Ureter (tissue), 1 donor: ENCODE measurements at places on chromosomes 1 and 21.

GRCh38 chr1:62285440-62285839 lies 33.8 kb downstream of the KANK4 start:
- no peak for DNase-seq

GRCh38 chr1:68198752-68199151 lies 33.6 kb downstream of the WLS start:
- DNase-seq, result no peak

DNA sequence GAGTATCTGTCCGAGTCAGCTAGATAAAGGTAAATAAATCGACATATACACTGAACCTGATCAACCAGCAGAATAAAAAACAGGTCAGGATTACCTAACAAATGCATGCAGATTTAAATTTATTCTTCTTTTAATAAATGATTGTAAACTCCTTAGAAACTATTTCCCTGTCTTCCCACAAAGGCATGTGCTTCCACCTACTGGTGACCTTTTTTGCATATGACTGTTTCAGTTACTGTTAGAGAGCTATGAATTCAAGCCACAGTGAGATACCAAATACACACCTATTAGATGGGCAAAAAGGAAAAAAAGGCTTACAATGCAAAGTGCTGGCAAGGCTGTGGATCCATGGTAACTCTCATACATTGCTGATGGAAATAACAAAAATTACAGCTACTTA lies 957.4 kb upstream of the NCAM2 start:
- no peak for DNase-seq

- peak; percentile 85 for DNase-seq
These were observed 9.6 kb downstream of the PROK1 start for GRCh38 chr1:110460253-110461220.

- DNase-seq, result peak; percentile 7
These were observed 15.7 kb upstream of the PKP1 start for GRCh38 chr1:201267481-201268229.

- no peak for DNase-seq
These were observed 21.0 kb downstream of the MMEL1 start for GRCh38 chr1:2611621-2612437.

DNA sequence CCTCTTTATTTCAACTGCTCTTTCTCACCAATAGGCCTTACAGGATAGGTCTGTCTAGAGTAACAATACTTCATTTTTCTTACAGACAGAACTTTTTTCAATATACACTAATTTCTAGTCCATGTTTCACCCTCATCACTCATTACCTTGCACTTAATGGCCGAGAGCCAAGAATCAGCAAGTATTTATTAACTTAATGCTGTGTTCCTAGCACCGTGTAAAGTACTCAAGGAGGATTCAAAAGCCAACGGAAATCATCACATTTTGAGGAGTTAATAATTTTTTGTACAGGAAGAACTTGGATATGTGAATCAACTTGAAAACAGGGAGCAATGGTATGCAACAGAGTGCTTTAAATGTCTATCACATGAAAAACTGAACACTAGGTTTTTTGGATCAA lies 102.0 kb downstream of the PTPN14 start:
- DNase-seq, result no peak

GRCh38 chr1:11453742-11454491 lies 25.0 kb upstream of the DISP3 start:
- no peak for DNase-seq

- no peak for DNase-seq
These were observed 19.3 kb downstream of the TEX38 start for GRCh38 chr1:46690931-46691421.

DNA sequence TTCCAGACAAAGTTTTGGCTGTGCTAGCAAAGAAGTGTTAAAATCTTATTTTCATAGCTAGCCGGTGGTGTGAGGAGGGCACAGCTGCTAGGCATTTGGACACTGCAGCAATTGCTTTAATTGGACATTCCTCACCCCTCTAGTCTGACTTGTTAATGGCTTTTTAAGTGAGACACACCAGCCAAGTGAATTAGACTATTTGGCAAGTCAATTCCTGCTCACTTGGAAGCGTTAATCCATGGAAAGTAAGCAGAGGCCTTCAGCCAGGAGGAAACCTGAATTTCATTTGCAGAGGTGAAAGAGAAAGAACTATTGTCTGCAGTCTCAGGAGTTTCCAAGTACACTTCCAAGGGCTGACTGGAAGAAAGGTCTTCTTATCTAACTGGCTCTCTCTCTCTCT lies 175.7 kb downstream of the ST6GALNAC3 start:
- no peak for DNase-seq

- DNase-seq, result peak; percentile 78
These were observed 34.1 kb upstream of the BTG2 start for GRCh38 chr1:203271018-203271743.

- no peak for DNase-seq
These were observed 12.9 kb upstream of the LELP1 start for GRCh38 chr1:153190373-153190772.

GRCh38 chr21:36419996-36420395 lies 34.8 kb downstream of the CHAF1B start:
- peak; percentile 85 for DNase-seq

DNA sequence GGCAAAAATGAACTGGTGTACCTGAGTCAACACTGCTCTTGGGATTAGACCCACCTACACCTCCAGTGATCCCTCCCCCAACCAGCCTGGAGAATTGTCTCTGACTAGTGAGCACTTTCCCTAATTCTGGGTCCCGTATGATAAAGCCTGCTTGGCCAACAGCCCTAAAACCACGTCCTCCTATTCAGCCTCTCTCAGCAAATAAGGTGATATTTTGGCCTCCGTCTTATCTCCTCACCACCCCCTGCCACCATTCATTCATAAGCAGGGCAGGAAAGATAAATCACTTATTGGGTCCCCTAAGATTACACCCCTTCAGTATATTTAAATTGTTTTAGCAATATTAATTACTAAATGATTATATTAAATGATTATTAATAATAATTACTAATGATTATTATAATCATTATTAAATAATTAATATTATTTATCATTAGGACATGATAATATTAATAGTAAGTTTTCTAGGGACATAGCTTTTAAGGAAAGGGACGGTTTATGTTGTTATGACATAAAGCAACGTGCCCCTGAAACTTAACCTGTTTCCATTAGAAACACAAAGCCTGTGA lies 108.0 kb downstream of the DUSP10 start:
- no peak for DNase-seq

DNA sequence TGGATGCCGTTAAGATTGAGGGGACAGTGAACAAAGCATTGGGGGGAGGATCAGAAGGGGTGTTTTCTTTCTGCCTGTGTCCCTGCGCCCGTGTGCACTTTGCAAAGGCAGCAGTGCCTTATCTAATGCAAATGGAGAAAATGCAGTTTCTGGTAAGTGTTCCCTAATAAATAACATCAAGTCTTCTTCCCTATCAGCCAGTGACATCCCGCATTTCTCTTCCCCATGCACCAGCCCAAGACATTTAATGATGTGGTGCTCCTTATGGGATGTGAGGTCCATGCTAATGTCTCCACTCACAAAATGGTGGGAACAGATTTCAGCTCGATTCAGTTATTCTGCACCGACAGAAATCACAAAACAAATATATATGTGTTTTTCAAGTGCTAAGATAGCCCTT lies 111.8 kb downstream of the PBX1 start:
- no peak for DNase-seq

DNA sequence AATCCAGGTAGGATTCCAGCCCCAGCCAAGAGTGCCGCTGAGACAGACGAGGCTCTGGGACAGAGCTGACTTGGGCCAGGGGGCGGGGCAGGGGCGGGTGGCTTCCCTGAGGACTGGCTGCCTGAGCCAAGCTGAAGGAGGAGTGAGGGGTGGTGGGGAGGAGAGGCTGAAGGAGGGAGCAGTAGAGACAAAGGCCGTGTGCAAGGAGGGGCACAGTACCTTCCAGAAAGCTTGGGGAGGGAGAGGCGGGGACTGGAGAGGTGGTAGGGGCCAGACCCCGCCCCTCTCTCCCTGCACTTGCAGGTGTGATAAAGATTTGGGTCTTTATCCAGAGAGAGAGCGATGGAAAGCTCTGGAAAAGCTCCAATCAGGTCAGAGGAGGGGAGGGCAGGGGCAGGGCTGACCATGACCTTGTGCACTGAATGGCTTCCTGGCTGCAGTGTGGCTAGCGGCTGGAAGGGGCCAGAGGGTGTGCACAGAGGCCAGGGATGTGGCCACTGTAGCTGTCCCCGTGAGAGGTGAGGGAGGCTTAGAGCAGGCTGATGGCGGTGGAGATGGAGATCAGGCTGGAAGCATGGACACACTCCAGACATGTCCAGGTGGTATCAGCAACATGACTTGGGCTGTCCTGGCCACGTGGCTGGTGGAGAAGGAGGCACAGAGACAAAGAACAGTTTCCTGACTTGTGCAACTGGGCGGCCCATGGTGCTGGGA lies 6.7 kb upstream of the EPHA8 start:
- DNase-seq, result no peak

DNA sequence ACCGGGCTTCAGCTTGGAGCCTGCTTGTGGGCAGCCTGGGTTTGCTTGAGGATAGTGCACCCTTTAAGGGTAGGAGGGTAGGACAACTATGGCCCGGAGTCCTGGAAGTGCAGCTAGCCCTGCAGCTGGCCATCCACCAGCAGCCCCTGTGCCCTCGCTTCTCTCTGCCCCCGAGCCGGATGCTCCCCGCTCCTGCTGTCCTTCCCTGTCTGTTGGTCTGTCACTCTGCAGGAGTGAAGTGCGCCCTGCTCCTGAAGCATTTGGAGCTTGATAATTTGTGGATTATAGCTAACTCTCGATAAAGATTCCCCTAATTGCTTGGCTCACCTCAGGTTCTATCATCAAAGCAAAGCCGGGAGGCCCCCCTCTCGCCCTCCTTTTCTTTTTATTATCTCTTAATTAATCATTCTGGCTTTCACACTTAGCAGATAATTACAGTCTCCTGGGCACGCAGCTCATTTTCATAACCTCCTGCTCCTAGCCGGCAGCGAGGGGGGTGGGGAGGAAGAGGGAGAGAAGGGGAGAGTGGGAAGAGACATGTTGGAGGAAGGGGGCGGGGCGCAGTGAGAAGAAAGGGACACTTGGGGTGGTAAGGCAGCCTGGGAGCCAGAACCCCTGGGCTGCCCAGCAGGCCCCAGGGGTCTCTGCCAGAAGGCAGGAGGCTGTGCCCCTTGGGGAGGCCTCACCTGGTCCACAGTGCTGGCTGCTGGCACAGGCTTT lies 14.4 kb downstream of the KIRREL1 start:
- no peak for DNase-seq

- DNase-seq, result no peak
These were observed 19.3 kb downstream of the HS2ST1 start for GRCh38 chr1:86933562-86934377.

- DNase-seq, result no peak
These were observed 87.5 kb upstream of the FMN2 start for GRCh38 chr1:240004086-240004749.

DNA sequence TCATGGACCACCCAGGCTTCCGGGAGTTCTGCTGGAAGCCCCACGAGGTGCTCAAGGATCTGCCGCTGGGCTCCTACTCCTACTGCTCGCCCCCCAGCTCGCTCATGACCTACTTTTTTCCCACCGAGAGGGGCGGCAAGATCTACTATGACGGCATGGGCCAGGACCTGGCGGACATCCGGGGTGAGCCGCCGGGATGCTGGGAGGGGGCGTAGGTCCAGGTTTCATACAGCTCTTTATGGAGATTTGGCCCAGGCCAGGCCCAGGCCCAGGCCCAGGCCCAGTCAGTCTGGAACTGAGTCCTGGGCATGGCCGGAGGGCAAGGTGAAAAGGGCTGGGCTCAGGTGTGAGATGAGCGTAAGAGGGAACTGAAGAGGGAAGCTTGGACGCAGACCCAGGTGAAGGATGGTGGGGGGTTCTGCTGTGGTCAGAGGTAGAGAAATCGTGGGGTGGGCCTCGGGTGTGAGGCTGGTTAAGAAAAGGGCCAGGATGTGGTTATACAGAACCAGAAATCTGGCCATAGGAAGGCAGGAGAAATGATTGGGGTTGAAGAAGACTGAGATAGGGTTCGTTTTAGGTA lies 23.0 kb downstream of the DISP3 start:
- no peak for DNase-seq

GRCh38 chr1:32066489-32066873 lies 6.3 kb upstream of the TMEM39B start:
- DNase-seq, result peak; percentile 88
